ENCODE measurements at places on chromosomes 5 and 9. TPM values are rescaled to one million over a fixed set of nuclear protein-coding genes. Genes with fewer than 3 reads are reported as not detected.

Gene PTCD2
- 8.9 TPM for total RNA-seq

DNA sequence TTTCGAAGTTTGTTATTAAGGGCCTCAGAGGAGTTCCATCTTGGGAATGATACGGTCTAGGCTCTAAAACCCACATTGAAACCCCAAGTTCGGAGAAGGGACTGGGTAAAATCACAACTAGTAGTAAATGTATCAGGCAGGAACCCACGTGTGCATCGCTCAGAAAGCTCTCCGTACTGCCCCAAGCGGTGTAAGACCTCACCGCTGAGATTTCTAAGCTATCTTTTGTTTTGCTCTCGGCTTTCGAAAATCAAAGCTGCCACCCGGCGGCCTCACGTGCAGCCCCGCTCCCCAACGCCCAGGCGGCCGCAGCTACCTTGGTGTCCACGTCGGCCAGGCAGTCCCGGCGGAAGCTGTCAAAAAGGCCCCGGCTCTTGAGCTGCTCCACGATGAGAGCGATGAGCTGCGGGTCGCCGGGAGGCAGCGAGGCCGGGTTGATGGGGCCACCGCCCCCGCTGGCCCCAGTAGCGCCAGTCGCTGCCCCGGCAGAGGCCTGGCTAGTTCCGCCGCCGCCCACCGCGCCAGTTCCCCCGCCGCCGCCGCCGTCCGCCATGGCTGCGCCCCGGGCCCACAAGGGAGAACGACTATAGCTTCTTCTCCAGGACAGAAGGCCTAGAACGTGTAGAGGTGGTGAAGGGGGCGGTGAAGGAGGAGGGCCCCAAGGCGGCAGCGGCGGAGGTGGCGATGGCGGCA, 420 bp downstream of the BOD1 start:
- H3K4me3 ChIP-seq, result peak overlapping the region; percentile 97
- peaks cover 9% of the 10 kb centered on the region for H3K4me1 ChIP-seq
- H3K27me3 ChIP-seq, result no peaks in the 10 kb centered on the region
- peak; percentile 46 for DNase-seq

Gene FLT4
- total RNA-seq, result 10.8 TPM

DNA sequence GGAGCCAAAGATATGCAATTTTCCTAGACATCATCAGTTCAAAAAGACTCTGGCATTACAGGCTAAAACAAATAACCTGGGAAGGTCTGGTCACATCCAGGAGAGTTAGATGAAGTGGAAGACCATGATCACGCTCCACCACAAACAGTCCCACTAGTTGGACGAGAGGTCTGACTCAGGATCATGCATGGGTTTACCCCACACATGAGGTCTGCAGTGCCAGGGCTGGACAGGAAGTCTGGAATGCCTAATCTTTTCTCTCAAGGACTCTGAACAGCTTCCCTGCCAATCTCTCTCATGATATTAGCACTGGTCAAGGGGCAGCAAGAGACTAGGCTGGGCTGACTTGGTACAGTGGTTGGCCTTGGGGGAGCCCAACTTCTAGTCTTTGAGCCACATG, 7.1 kb downstream of the PRUNE2 start:
- H3K36me3 ChIP-seq, result no peaks in the 10 kb centered on the region
- H3K27me3 ChIP-seq, result no peaks in the 10 kb centered on the region
- no peak overlapping the region for H3K27ac ChIP-seq
- H3K4me3 ChIP-seq, result no peak overlapping the region
- no peak for DNase-seq

GRCh38 chr5:149370878-149371277, 8.2 kb downstream of the IL17B start:
- no peak overlapping the region for H3K4me3 ChIP-seq
- no peaks in the 10 kb centered on the region for H3K4me1 ChIP-seq
- H3K27me3 ChIP-seq, result no peaks in the 10 kb centered on the region
- no peak for DNase-seq

GRCh38 chr5:95760273-95761191, 29.4 kb downstream of the RHOBTB3 start:
- no peak overlapping the region for H3K27ac ChIP-seq
- H3K36me3 ChIP-seq, result no peaks in the 10 kb centered on the region
- H3K27me3 ChIP-seq, result no peaks in the 10 kb centered on the region
- H3K4me3 ChIP-seq, result no peak overlapping the region
- DNase-seq, result no peak

DNA sequence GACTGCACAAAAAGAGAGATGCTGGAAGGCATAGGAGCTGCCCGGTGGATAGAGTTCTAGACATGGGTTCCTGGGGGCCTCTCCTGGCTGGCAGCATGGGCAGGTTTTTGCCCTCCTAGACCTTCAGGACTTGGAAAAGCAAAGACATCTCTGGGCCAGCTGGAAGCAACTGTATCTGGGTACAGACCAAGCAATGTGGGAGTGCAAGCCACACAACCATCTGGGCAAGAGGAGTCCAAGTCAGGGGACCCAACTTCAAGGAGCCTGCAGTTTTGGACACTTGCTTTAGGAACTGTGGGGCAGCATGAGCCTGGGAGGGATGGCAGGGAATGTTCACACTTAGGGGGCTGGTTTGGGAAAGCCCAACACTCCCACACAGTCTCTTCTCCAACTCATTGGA, 323.3 kb downstream of the GADD45G start:
- H3K27me3 ChIP-seq, result no peaks in the 10 kb centered on the region
- peaks cover 6% of the 10 kb centered on the region for H3K4me1 ChIP-seq
- no peaks in the 10 kb centered on the region for H3K36me3 ChIP-seq
- DNase-seq, result no peak
- H3K4me3 ChIP-seq, result no peak overlapping the region

Gene CCDC192
- total RNA-seq, result 2.6 TPM

- no peaks in the 10 kb centered on the region for H3K27me3 ChIP-seq
- no peak for DNase-seq
- no peaks in the 10 kb centered on the region for H3K36me3 ChIP-seq
- no peak overlapping the region for H3K27ac ChIP-seq
- no peak overlapping the region for H3K4me3 ChIP-seq
- H3K4me1 ChIP-seq, result no peaks in the 10 kb centered on the region
These were observed 202.6 kb downstream of the NR3C1 start for GRCh38 chr5:143200781-143201398.

DNA sequence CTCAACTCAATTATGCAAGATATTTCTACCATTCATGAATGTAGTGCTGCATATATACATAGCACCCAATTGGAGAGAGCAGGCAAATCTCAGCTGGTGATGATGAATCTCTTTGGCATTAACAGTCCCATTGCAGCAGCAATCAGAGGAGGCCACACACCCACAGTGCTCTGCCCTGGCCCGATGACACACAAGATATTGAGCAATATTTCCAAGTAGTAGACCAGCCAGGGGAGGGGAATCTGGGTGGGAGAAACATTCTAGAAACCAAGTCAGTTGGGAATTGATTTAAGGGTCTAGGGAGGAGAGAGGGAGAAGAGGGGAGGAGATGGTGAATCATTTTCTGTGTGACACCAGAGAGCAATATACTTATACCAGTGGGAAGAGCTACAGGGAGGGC, 14.9 kb upstream of the C5orf63 start:
- H3K36me3 ChIP-seq, result no peaks in the 10 kb centered on the region
- no peaks in the 10 kb centered on the region for H3K27me3 ChIP-seq
- H3K4me3 ChIP-seq, result no peak overlapping the region
- no peaks in the 10 kb centered on the region for H3K4me1 ChIP-seq

DNA sequence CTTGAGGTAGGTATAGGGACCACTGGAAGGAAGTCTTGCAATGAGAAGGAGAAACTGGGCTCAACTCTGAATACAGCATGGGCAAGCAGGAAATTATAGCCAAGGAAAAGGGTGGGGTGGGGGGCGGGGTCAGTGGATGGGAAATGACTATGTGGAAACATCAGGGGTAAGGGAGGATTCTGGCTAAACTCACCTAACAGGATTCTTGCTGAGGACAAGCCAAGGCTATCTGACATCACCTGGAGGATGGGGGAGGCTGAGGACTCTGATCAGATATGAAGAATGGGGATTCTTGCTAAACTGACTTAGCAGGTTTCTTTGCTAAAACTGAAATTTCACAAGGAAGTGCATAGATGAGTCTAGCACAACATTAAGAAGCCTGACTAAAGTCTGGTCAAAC, 40.8 kb downstream of the CTSL start:
- H3K36me3 ChIP-seq, result no peaks in the 10 kb centered on the region
- H3K27me3 ChIP-seq, result no peaks in the 10 kb centered on the region
- DNase-seq, result no peak
- no peak overlapping the region for H3K4me3 ChIP-seq
- H3K27ac ChIP-seq, result no peak overlapping the region

DNA sequence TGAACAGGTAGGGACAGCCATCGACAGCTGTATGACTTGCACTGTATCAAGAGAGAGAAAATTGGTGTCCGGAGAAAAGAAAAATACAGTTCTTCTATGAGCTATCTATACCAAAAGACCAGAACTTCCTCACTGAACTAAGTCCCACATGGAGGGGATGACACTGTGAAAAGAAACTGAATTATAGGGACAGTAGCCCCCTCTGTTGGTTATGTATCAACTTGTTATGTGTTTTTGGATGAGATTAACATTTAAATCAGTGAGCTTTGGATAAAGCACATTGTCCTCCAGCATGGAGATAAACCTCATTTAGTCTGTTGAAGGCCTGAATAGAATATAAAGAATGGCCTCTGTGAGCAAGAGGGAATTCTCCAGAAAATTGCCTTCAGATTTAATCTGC, 176.6 kb upstream of the SH3GL2 start:
- no peak overlapping the region for H3K27ac ChIP-seq
- peaks cover 1% of the 10 kb centered on the region for H3K4me1 ChIP-seq

Gene PHF24
- 0.60 TPM for total RNA-seq

DNA sequence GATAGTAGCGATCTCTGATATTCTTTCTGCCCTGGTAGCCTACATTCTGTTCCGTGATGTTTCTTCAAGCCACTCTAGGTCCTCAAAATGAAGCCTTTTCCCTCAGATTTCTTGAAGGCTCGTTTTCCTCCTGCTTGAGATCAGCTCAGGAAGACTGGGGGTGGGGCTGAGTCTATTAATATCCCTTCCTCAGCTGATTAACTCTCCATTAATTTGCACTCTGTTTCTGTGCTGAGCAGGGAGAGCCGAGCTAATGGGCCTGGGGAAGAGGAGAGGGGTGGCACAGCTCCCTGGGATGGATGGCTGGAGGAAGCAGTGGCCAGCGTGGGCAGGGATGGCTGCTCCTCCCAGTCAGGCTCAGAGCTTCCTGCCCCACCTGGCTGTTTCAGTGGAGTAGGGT, 93.3 kb downstream of the PPARGC1B start:
- H3K4me1 ChIP-seq, result peaks cover 19% of the 10 kb centered on the region
- H3K36me3 ChIP-seq, result no peaks in the 10 kb centered on the region
- DNase-seq, result no peak

- no peaks in the 10 kb centered on the region for H3K36me3 ChIP-seq
- H3K27me3 ChIP-seq, result no peaks in the 10 kb centered on the region
- H3K4me3 ChIP-seq, result no peak overlapping the region
- no peak overlapping the region for H3K27ac ChIP-seq
- no peaks in the 10 kb centered on the region for H3K4me1 ChIP-seq
These were observed 28.6 kb upstream of the TRIM14 start for GRCh38 chr9:98147582-98147981.

DNA sequence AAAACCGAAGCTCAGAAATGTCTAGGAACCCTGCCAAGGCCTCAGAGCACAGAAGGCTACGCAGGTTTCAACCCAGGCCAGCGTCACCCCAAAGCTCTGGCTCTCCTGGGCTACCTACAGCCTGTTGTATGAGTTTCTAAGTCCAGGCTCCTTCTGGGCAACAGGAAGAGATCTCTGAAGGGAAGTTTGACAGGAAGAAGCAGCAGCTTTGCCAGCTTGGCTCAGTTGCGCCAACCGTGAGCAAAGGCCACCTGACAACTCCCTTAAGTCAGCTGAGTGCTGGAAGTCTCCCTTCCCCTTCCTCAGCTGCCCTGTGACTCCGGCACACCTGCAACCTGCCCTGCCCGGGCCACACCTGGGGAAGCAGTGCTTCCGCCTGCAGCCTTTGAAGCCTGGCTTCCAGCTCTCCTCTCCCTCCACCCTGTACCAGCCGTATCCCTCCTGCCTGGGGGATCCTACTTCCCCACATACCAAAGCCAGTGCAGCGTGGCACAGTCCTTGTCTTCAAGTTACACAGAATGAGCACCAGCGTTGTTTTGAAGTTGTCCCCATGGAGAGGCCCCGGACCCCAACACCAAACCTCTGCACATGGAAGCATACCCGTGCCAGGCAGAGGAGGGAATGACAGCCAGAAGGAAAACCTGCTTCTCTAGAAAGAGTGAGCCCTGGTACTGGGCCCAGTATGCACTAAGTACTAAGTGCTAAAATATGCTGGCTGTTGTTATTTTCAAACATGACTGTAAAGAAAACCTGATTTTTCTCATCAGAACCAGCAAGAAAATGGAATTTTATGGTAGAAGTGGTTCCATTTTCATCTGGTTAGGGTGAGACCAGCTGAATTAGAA, 36.5 kb downstream of the SHB start:
- no peak for DNase-seq
- no peaks in the 10 kb centered on the region for H3K27me3 ChIP-seq
- H3K4me1 ChIP-seq, result no peaks in the 10 kb centered on the region
- H3K4me3 ChIP-seq, result no peak overlapping the region
- no peaks in the 10 kb centered on the region for H3K36me3 ChIP-seq

Gene GRXCR2
- total RNA-seq, result not detected

DNA sequence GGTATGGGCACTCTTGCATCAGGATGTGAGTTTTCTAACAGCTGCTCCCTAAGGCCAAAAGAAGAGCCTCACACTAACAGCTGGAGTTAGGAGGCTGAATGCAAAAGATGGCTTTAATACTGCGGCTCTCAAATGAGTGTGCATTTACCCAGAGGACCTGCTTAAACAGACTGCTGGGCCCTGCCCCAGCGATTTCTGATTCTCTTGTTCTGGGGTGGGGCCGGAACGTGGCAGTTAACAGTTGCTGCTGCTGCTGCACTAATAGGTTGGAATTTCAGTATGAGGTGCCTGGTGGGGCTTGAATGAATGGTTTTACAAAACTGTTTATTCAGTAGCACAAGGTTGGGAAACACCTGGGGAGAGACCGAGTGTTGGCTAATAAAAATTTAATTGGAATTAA, 26.1 kb downstream of the HMGCR start:
- no peaks in the 10 kb centered on the region for H3K27me3 ChIP-seq
- no peak overlapping the region for H3K27ac ChIP-seq
- no peak for DNase-seq
- H3K4me3 ChIP-seq, result no peak overlapping the region

Gene CTSV
- not detected for total RNA-seq

GRCh38 chr5:150616506-150616905, 24.0 kb upstream of the SYNPO start:
- no peak overlapping the region for H3K27ac ChIP-seq
- H3K4me3 ChIP-seq, result no peak overlapping the region
- peaks cover 53% of the 10 kb centered on the region for H3K4me1 ChIP-seq
- no peak for DNase-seq

Gene SHISAL2B
- not detected for total RNA-seq
